Left ventricle myocardium superior (tissue), 1 donor: ENCODE measurements at places on chromosomes 11 and 22. TPM values are rescaled to one million over a fixed set of nuclear protein-coding genes. Genes with fewer than 3 reads are reported as not detected.

The MN1 gene
- 5.3 TPM for total RNA-seq

The MYRF gene
- 2.1 TPM for total RNA-seq

The SMCO4 gene
- total RNA-seq = 50.7 TPM

The APOL5 gene
- total RNA-seq = not detected

The VPS11 gene
- total RNA-seq = 23.0 TPM

The SLC22A9 gene
- not detected for total RNA-seq

The ABTB2 gene
- 12.1 TPM for total RNA-seq

The ZC3H12C gene
- total RNA-seq = 18.3 TPM

The LRRN4CL gene
- 3.4 TPM for total RNA-seq

The CDON gene
- 15.9 TPM for total RNA-seq
